Heart left ventricle (tissue), 16 donors: ENCODE measurements at places on chromosomes 12 and 14. TPM values are rescaled to one million over a fixed set of nuclear protein-coding genes. Genes with fewer than 3 reads are reported as not detected.

VTI1B gene
- 134 TPM for total RNA-seq

YLPM1 gene
- 43.2 TPM for total RNA-seq

GRCh38 chr14:31932675-31933074 is 144.4 kb upstream of the ARHGAP5 start:
- no peak for DNase-seq

DNA sequence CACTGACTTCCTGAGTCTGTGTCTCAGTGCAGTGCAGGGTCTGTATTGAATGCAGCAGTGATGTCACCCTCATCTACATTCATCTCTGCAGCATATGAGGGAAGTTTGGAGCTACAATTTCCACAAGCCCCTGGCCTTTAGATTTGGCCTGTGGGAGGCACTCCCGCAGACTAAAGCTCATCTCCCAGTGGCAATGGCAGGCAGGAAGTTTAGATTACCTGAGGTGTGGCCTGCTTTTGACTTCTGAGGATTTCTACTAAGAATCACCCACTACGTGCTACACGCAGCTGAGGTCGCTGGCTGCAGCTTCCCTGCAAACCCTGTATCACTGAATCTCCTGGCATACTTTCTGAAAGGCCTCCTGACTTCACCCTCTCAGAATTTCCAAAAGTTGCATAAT is 202.2 kb upstream of the PRKD1 start:
- no peak for DNase-seq

- DNase-seq = no peak
These were observed 101.0 kb downstream of the PDE3A start for GRCh38 chr12:20469300-20469699.

TSPAN19 gene
- total RNA-seq = not detected

KLRC3 gene
- total RNA-seq = not detected

GRCh38 chr12:30416631-30417030 is 279.0 kb downstream of the IPO8 start:
- DNase-seq = no peak

HAL gene
- total RNA-seq = 0.10 TPM

LRTM2 gene
- total RNA-seq = not detected

DNA sequence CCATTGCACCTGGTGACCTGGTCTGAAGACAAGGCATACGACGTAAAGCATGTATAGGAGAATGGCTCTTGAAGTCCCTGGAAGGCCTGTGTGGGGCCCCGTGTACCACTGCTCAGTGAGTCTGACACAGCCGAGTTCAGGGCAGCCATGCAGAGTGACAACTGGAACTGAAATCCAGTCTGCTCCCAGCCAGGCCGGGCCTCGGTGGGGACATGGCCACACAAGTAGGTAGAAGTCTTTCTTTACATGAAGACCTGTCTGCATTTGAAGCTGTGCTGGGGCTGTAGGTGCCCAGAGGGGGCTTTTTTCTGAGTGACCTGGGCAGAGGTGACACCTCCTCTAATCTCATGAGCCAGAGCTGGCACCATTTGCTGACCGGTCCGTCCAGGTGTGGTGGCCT is 35.7 kb downstream of the ADGRD1 start:
- no peak for DNase-seq

- no peak for DNase-seq
These were observed 14.7 kb downstream of the SERPINA1 start for GRCh38 chr14:94373708-94374107.

LRP6 gene
- total RNA-seq = 29.6 TPM

DNA sequence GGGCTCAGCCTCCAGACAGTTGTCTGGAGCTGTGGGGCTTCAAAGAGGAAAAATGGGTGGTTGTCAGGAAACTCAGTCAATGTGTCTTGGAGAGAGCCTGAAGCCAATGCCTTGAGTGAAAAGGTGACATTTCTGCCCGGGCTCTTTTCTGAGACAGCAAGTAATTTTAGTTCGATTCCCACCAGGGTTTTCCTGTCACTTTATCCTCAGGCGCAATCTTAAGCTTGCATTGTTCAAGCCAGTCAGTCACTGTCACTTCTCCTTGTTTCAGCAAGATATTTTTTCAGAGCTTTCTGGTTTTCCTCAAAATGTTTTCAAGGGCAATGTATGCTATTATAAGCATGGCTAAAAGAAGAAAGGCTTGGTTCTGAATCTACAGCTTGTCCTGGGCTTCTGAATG is 404.7 kb upstream of the SEL1L start:
- no peak for DNase-seq

NEUROD4 gene
- total RNA-seq = not detected
